ENCODE measurements at places on chromosomes 2 and 18.

DNA sequence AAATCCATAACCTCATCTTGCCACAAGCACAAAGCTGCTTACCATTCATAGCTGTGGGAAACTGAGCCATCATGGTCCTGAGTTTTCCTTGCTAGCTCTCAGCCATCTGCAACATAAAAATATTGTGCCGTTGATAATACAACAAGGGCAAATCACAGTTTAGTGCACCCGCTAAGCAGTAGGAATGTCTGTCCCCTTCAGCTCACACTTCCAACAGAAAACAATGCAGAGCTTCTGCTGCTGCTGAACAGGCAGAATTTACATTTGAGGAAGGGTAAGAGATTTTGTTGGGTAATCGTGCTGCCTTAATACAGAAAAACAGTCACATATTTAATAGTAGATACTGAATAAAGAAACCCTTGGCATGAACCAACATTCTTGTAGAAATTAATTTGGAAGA is 32.3 kb downstream of the ITSN2 start:
- no peak for DNase-seq

GRCh38 chr2:219886615-219887014 is 259.2 kb downstream of the SLC4A3 start:
- no peak for DNase-seq

- DNase-seq = peak; percentile 46
Observed at GRCh38 chr2:234003972-234004617, 46.4 kb upstream of the SPP2 start.

- no peak for DNase-seq
Observed at GRCh38 chr2:158513841-158514240, 57.1 kb downstream of the PKP4 start.

GRCh38 chr18:24112874-24113615 is 25.8 kb upstream of the CABYR start:
- no peak for DNase-seq

- no peak for DNase-seq
Observed at GRCh38 chr18:40375837-40376236, 1579.2 kb upstream of the PIK3C3 start.

DNA sequence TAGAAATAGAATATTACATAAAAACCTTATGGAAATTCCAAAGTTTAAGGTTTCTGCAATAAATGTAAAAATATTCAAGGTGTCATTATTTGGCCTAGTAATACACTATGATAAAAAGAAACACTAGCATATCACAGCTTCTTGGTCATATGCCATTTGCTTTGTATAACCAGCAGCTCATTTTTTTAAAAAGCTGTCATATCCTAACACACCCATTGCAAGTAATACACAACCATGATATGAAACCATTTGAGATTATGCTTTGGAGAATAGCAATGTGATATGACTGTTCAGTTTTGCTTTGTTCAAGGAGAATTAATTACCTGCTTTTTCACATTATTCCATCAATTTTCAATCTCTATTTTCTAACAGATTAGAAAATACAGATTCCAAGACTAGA is 149.0 kb downstream of the IKZF2 start:
- DNase-seq = no peak

- no peak for DNase-seq
Observed at GRCh38 chr18:4224031-4224704, 230.9 kb downstream of the DLGAP1 start.

- no peak for DNase-seq
Observed at GRCh38 chr2:32852856-32853255, 93.9 kb upstream of the LTBP1 start.

DNA sequence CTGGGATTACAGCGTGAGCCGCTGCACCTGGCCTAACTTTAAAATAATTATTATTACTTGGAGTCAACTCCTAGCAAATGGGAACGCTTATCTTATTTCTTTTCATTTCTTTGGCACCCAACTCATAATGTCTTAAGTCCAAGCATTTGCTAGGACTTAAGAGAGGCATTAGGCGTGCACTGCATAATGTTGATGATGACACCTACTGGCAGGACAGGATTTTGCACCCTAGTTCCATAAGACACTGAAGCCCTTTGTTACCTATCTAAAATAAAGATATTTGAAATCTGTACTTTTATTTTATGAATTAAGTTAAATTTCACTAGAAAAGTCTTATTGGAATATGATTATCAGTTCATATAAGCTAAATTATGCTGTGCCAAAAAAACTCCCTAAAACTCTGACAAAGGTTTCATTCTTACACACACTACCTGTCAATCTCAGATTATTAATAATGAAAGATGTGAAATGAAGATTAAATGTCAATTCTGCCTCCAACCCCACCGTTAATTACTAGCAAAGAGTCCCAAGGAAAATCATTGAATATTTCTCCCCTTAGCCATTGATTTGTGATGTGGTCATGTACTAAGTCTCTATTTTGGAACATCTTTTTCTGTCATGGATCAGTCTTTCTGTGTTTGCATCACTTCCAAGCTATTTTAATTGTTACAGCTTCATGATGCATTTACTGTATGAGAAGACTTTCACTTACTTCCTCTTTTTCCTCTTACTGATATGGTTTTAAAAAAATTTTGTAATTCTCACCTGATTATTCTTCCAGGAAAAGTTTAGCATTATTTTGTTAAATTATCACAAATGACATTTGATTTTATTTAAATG is 12.7 kb upstream of the CDH2 start:
- DNase-seq = peak; percentile 33

- DNase-seq = no peak
Observed at GRCh38 chr2:65662654-65663432, 230.4 kb upstream of the SPRED2 start.

- no peak for DNase-seq
Observed at GRCh38 chr2:144946263-144946662, 426.3 kb upstream of the ZEB2 start.

- no peak for DNase-seq
Observed at GRCh38 chr2:171227066-171227782, 66.5 kb upstream of the TLK1 start.

DNA sequence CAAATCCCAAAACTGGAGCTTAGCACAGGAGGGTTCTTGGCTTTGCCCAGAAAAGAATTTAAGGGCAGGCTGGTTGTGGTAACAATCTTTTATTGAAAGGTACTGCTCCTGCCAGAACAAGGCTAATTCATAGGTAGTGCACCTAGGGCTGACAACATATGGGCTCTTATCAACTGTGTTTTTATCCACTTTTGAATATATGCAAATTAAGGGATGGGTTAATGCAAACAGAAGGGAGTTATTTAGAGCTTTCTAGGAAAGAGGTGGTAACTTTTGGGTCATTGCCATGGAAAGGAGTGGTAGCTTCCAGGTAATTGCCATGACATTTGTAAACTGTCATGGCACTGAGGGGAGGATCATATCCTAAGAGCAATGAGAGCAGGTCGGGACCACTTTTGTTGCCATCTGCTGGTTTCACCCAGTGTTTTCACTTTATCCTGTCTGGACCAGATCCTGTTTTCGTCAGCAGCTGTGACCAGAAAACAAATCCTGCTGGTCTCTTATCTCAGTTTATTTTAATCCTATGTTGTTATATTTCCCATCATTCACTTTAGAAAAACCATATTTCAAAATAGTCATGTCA is 981 bp downstream of the C2orf66 start:
- DNase-seq = no peak

DNA sequence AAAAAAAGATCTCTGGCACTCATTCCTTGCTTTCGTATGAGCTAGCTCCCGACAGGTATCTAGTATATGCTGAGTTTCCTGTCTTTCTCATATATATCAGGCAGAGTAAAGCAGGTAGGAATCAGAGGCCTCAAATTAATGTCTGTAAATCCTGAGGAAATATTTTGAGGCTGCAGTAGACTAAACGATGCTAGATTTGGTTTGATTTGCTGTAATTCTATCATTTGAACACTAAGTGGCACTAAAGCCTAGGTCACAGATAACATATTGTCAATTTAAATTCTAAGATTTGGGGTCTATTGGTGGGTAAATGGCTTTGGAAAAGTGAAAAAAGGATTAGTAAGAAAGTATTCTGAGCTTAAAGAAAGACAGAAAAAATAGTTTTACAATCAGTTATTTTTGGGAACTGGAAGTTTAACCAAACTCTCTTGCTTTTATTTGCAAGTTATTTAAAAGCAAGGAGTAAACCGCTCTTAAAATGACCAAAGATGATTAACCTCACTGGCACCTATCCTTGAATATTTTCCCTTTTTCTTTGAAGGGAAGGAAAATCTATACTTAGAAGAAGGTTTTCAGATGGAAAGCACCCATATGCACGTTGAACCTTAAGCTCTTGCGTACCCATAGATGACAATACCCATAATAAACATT is 37.6 kb upstream of the SLC4A10 start:
- DNase-seq = no peak

- no peak for DNase-seq
Observed at GRCh38 chr2:181129364-181130056, 149.1 kb downstream of the UBE2E3 start.

DNA sequence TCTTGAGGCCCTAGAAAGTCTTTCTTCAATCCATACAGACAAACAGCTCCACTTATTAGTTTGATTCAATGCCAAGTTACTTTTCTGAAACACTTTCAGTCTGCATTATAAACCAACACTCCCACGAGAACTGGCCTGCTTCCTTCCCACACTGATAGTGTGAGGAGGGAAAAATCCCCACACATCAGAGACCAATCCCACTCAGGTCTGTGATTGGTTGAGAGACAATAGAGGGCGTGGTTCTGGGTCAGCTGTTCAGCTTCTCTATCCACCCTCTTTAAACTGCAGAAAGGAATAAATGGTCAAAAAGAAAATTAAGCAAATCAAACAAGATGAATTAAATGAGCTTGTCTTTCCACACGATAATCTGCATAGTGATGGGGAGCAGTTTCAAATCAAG is 152.5 kb downstream of the NRP2 start:
- DNase-seq = no peak

- no peak for DNase-seq
Observed at GRCh38 chr2:241062389-241063092, 39.5 kb downstream of the MTERF4 start.

- DNase-seq = no peak
Observed at GRCh38 chr2:113720167-113720566, 36.3 kb downstream of the SLC35F5 start.

GRCh38 chr2:187213798-187214197 is 234.3 kb downstream of the CALCRL start:
- no peak for DNase-seq

GRCh38 chr2:237435844-237436587 is 22.1 kb upstream of the COL6A3 start:
- no peak for DNase-seq

DNA sequence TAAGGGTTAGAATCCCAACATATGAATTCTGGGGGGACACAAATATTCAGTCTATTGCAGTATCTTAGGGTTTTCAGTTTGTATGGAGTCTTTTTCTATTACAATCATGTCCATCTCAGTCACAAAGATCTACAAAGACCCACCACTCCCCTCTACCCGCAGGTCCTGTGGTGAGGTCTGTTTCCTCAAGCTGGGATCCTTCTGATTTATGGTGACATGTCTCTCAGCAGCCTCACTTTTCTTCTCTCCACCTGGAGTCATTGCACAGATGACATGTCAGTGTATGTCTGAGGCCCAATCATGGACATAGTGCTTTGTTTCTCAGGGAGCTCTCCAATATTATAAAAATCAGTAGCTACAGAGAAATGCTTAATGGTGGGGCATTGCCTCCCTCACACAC is 113.4 kb upstream of the RAB27B start:
- no peak for DNase-seq

DNA sequence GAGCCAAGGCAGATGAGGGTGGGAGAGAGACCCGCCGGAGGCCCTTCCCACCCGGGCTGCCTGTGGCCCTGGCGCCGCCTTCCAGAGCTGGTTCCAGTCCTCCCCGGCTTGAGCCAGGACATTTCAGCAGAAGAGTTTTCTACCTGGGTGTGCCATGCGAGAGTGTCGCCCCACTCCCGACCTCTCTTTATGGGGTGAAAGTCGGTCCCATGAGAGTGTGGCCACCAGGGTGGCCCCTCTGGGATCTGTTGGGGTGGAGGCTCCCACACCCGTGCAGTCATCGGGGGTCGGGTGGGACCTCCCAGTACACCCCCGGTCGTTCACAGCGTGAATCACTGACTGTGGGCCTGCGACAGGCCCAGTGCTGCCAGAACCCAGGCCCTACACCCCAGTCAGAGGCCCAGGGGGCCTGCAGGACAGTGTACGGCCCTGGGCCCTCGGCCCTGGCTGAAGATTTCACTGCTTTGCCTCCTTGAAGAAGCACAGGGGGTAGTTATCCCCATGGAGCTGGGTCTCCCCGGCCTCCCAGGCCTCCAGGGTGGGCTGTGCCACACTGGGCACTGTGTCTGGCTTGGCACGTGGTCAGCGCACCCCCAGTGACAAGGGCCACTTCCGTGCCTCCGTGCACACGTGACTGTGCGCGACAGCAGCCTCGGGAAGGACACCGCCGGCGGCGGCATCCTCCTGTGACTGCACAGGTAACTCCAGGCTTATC is 5.9 kb downstream of the NFATC1 start:
- DNase-seq = no peak

GRCh38 chr2:10533811-10534321 is 85.7 kb upstream of the ODC1 start:
- DNase-seq = no peak

GRCh38 chr2:167890739-167891138 is 356.7 kb downstream of the STK39 start:
- no peak for DNase-seq

DNA sequence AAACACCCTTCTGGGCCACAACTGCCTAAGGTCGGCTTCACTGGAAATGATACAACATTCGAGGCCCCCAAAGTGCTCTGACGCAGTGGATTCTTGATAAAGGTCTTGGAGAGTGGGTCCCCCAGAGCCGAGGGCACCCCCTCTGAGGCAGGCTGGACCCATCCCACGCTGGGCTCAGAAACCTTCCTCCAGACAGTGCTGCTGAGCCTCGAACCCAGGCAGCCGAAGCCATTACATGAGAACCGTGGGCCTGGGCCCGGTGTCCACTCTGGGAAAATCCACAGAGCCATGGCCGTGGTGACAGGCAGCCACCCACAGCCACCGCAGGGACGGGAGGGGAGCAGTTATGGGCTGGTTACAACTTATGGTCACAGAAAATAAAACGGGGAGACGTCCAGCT is 81.4 kb upstream of the ID2 start:
- DNase-seq = no peak

DNA sequence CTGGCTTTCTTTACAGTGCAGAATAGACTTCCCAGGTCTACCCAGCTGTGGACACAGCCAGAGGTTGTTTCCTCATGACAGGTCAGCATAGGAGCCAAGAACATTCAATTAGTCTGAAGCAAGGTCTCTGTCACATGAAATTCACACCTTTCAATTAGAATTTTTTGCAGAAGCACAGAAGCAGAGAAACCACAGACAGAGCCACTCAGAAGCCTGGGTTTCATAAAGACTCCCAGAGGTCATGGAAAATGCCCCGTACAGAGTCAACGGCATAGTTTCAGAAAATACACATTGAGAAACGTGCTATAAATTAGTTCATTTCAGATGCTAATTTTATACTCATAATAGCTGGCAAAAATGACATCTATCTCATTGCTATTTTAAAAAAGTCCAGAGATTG is 87.0 kb upstream of the TMEM200C start:
- no peak for DNase-seq

- peak; percentile 56 for DNase-seq
Observed at GRCh38 chr2:37168217-37168981, 11.6 kb upstream of the EIF2AK2 start.

All from activated CD4-positive, alpha-beta T cell treated with anti-CD3 and anti-CD28 coated beads, Interleukin-2, amount 50 U/mL, for 16 hours (primary cell).